NCI-H460 (cell line): ENCODE measurements at places on chromosomes 2 and 18. TPM values are rescaled to one million over a fixed set of nuclear protein-coding genes. Genes with fewer than 3 reads are reported as not detected.

DNA sequence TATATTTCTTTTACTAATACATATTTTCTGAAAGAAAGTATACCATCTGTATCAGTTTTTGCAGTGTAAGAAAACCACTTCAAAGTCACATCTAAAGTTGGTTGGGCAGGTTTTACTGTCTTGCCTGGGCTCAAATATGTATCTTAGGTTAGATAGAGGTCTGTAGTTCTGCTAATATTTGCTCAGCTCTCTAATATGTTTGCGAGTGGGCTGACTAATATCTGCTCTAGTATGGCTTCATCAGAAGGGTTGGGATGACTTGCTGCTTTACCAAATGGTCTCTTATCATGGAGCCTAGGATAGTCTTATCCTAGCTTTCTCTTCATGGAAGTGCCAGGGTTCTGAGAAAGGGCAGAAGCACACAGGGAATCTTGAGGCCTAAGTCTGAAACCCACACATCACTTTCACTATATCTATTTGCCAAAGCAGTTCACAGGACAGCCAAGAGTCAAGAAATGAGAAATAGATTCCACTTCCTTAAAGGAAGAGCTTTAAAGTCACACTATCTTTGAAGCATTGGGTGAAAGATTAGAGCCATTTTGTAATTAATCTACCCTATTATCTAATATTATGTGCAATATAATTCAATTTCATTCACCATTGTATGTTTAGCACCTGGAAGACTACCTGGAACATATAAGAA lies 610.0 kb downstream of the KCNJ3 start:
- DNase-seq, result no peak

DNA sequence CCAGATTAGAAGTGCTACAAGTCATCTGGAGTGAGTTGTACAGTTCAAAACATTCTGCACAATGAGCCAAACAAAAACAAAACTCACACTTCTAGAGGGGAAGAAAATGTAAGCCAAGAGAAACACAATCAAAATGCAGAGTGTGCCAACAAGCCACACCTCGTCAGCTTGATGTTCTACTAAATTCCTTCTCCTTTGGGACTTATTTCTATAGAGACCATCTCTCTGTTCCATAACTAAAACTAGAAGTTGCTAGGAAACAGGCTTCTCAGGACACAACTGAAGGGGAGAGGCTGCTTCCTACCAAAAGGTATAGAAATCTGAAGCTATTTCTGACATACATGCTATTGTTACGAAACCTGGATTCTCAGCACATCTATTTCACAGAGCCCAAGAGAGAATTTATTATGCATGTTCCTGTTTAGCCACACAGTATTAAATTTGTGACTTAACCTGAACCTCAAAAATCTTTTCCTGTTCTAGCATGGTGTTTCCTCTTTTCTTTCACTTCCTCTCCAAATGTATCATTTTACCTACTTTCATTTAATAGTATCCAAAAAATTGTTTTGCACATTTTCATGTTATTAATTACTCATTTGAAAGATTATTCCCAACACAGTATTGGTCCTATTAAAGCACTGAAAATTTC lies 211.4 kb upstream of the CCDC150 start:
- no peak for DNase-seq

DNA sequence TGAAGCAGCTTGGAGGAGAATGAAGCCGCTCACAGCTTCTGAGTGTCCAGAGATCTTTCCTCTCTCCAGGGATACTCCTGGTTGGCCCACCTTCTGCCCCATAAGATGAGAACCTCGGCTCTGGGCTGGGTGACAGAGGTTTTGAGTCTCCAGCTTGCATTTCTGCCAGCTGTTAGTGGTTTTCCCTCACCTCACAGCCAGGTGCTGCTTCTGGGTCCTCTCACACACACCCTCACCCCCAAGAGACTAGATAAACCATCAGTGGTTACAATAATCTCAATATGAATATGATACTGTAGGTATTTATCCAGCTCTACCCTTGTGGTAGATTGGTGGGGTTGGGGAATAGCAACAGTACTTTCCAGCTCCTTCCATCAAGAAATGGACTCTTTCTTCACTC lies 161.7 kb upstream of the SIX3 start:
- no peak for DNase-seq

DNA sequence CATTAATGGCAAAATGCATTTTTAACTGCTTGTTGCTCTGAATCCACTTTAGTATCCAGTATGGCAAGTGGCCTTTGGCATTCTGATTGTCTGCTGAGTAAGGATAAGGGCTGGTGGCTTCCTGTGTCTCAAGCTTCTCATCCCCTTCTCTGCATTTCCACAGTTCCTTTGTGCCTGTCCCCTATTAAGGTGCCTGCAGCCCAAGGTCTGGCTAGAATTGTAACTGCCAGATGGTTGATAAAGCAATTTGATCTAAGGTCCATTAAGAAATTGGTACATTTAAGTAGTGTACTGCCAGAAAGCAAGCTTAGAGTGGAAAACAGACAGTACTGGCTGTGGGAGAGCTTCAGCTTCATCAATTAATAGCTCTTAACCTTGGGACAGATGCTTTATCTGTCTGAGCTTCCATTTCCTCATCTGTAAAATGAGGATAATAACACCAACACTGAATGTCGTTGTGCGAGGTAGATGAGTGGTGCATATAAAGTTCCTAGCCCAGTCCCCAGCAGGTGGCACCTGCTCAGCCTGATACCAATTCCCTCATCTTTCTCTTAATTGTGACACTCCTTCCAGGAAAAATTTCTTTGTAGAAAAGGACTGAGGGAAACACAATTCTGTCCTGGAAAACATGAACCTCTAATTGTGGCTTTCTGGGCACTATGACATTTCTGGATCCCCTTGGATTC lies 570.6 kb upstream of the GCFC2 start:
- no peak for DNase-seq

- no peak for DNase-seq
Observed at GRCh38 chr2:157164370-157164769, 93.1 kb upstream of the GALNT5 start.

- no peak for DNase-seq
Observed at GRCh38 chr2:143333847-143334246, 204.6 kb downstream of the ARHGAP15 start.

DNA sequence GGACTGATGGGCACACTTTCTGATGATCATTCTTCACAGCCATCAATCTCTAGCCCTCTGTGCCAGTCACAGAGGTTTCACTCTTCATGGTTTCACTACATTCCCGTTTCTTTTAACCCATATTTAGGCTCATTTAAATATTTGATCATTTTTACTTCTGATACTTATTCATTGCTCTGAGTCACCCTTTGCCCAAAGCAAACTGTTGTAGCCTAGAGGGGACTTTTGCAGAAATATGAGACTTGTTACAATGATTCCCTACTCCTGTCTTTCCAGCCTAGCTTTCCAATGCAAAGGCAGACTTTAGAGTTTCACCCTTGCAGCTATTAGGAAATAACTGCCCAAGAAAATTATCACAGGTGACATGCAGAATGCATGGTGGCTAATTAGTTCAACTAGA lies 444.2 kb downstream of the PTPRM start:
- no peak for DNase-seq

GRCh38 chr18:60865801-60866200 lies 467.4 kb upstream of the CDH20 start:
- no peak for DNase-seq

DNA sequence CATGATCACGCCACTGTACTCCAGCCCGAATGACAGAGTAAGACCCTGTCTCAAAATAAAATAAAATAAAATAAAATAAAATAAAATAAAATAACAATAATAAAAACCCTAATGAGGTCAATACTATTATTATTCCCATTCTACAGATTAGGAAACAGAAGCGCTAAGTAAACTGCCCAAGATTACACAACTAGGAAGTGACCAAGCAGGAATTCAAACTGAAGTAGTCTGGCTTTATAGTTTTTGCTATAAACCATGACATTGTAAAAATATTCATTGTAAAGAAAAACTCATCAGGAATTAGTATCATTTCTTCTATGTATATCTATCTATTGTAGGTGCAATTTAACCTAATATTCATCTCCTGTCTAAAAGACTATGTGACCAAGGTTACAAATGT lies 1.2 kb downstream of the PLEKHM3 start:
- DNase-seq, result no peak

DNA sequence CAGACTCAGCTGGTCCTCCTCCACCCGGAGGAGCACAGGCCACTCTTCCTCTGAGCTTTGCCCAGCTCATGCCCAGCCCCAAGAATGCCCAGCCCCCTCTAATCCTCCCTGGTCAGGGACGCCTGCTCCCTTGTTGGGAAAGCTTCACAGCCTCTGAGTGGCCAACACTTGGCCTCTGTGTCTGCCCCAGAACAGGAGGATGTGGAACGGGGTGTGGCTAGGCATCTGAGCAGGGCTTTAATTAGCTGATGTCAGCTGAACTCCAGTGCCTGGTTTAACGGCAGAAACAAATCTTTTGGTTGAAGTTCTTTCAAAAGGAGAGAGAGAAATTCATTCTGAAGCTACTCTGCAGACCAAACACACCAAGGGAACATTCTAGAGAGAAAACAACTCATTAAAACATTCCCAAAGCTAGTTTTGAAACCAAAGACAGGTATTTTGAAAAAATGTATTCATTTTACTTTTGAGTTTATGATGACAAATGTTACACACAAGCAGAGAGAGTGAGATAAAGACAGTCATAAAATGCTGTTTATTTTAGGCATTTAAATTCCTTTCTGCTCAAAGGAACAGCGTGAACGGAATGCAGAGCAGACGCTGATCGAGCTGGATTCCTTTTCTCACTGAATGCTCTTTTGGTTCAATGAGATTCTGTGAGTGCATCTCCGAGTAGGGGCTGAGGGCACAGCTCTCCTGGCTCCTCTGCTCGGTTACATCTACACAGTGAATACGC lies 63.8 kb downstream of the RTP5 start:
- DNase-seq, result no peak

DNA sequence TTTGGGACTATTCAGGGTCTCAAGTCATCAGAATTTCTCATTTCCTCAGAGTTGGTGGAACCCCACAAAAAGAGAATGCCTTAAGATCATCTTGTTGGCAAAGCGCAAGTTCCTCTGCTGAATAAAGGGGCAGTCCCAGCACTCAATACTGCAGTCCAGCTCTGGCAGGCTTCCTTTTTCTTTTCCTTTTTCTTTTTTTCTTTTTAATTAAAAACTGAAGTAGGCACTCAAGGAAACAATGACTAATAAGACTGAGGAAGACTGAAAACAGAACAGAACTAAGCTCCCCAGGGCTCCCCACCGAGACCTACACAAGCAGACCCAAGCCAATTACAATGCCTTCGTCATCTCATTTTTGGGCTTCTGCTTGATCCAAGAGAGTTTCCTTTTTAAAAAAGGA lies 82.0 kb downstream of the STK39 start:
- no peak for DNase-seq

DNA sequence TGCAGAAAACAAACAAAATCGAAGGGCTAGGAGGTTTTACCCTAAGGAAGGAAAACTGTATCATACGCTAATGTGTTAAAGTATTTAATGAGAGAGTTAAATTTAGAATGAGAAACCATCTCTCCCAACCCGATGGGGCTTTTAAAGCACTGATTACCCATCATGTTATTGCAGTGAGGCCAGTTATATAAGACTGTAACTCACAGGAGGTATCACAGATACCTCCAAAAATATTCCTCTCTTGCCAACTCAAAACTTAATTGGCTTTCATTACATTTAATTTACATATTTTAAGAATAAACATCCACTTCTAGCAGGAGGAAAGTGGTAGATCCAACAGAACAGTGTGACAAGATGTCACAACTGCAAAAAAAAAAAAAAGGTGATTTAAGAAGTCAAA lies 56.3 kb downstream of the RPL31 start:
- no peak for DNase-seq

DNA sequence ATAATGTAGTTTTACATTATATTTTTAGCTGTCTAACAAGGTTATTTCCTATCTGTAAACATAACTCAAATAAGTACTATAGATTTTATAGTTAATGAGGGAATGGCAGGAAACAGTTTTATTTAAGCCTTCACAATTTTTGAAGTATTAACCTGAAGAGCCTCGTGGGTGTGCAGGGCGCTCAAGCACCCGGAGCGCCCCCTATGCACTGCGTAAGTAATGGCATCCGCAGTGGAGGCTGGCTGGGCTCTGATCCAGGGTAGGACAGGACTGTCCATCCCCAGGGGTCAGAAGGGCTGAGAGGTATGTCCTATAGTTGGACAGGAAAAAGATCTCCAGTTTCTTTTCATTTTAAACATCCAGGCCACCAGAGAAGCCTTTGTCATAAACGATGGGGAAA lies 8.2 kb upstream of the GBX2 start:
- DNase-seq, result no peak

DNA sequence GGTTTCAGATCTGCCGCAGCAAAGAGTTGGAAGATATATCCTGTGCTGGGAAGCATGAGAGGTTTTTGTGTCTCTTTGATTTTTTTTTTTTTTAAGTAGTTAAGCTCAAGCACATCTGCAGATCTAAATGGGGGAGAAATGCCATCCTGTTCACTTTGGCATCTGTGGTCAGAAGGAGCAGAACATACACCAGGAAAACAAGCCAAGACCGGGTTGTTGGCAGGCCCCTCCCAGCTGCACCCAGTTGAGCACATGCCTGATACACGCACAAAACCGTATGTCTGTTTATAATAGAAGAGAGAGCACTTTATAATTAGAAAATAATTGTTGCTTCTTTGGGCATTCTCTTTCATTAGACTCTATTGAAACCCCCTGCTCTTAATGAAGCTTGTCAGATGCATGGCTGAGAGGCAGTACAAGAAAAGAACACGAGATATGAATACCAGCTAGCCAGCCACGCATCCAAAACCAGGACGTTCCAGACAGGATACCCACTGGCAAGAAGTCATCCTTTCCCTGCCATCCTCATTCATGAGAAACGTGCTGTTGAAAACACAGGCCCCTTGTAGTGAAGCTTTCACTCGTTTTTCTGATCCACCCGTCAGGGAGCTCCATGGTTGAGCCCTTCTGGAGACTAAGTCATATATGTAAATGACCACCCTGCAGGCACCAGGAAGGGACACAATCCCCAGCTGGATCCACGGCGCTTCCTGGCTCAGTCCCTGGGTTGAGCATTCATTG lies 152.2 kb downstream of the ALPK2 start:
- DNase-seq, result no peak

- DNase-seq, result no peak
Observed at GRCh38 chr2:46379213-46380037, 82.2 kb downstream of the EPAS1 start.

GRCh38 chr2:77538031-77538430 lies 15.9 kb upstream of the LRRTM4 start:
- DNase-seq, result no peak

- DNase-seq, result no peak
Observed at GRCh38 chr2:69034845-69035244, 21.9 kb downstream of the ANTXR1 start.

- no peak for DNase-seq
Observed at GRCh38 chr18:58609536-58609993, 19.3 kb downstream of the ALPK2 start.

- no peak for DNase-seq
Observed at GRCh38 chr18:59094569-59094968, 45.1 kb upstream of the SEC11C start.

- DNase-seq, result no peak
Observed at GRCh38 chr2:43041173-43041591, 185.2 kb downstream of the ZFP36L2 start.

- DNase-seq, result no peak
Observed at GRCh38 chr2:1704631-1705556, 39.4 kb downstream of the PXDN start.

- no peak for DNase-seq
Observed at GRCh38 chr2:217941339-217941738, 61.5 kb downstream of the TNS1 start.

- DNase-seq, result no peak
Observed at GRCh38 chr2:86833315-86833714, 28.4 kb downstream of the CD8B start.

Gene C2orf72
- 1.1 and 2.0 TPM in 2 replicates for total RNA-seq

Gene C2orf81
- 1.2 and 2.2 TPM in 2 replicates for total RNA-seq

Gene GNLY
- not detected in 2 replicates for total RNA-seq

Gene XDH
- 0.47 TPM in 1 of 2 replicates, not detected in the other for total RNA-seq

Gene ELOA2
- not detected in 2 replicates for total RNA-seq

Gene C2orf74
- 27.9 and 29.9 TPM in 2 replicates for total RNA-seq

Gene TDRD15
- total RNA-seq, result not detected in 2 replicates
